Activated naive CD8-positive, alpha-beta T cell treated with anti-CD3 and anti-CD28 coated beads for 36 hours (primary cell): ENCODE measurements at places on chromosomes 6 and 20. TPM values are rescaled to one million over a fixed set of nuclear protein-coding genes. Genes with fewer than 3 reads are reported as not detected.

DNA sequence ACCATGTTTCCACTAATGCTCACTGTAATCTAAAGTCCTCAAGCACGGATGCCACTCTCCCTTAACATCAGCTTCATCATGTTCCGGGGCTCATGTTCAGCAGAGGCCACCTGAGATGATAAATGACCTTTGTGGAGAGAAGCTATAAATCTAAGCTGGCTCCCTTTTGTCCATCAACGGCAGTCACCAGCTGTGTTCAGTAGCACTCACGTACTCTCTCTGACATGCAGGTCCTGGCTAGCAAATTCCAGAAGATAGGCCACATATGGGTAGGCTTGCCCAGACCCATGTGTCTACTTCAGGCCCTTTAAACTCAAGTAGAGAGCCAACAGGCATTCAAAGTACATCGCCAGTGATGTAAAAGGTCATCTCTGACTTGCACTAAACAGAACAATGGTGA, 38.6 kb downstream of the MYLK4 start:
- no peak for DNase-seq

- no peak for DNase-seq
These were observed 104.4 kb downstream of the NCR2 start for GRCh38 chr6:41439524-41440418.

GRCh38 chr6:149318581-149319286, 1.2 kb downstream of the TAB2 start:
- DNase-seq: no peak

DNA sequence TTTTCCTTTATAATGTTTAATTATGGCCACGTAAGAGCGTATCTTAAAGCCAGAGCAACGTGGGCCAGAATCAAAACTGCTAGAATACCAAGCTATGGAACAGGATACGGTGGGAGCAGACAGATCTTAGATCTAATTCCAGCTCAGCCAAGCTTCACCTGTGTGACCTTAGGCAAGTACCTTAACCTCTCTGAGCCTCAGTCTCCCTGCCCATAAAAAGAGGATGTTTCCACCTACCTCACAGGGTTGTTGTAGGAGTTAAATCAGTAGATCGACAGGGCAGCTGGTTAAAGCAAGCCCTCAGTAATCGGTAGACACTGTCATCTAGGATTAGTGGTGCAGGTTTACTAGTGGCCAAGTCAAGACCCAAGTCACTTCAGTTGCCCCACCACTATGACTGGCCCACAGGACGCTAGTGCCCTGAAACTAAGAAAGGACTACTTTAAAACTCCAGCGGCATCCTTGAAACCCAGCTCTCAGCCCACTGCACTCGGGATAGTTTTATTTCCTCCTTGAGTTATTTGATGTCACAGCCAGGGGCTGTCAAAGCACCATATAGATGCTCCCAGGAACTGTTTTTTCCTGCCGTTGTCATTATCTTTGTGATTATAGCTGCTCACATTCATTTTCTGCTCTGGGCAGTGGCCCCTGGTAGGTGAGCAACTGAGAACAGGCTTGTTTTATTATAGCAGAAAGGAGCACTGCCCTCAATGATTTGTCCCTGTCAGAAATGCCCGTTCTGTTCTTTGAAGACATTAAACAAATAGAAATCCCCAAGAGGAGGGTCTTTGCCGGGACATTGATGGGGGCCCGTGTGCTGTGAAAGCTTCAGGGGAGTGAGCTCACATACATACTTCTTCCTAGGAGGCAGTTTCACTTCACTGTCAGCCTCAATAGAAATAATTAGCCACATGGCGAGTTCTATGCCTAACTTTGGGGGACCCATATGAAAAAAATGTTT, 63.1 kb downstream of the ISM1 start:
- DNase-seq: no peak

DNA sequence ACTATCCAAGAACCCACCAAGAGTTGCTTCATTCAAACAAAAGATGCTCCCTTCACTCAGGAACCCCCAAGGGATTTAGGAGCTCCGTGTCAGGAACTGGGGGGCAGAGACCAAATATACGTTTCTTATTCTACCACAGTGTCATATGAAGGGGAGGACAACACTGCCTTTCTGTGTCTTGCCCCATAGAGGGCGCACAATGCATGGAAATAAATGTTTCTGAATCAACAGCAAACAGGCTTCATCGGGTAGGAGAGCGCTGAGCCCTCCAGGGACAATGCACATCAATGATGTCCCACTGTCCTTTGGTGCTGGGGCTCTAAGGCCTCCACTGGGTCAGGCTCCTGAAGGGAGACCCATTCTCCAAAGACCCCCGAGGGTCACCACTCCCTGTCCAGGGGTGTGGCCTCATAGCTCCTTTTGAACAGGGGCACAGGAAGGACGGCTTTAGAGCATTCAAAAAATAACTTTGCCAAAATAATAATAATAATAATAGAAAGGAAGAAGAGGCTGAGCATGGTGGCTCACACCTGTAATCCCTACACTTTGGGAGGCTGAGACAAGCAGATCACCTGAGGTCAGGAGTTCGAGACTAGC, 31.1 kb downstream of the PLG start:
- no peak for DNase-seq

DNA sequence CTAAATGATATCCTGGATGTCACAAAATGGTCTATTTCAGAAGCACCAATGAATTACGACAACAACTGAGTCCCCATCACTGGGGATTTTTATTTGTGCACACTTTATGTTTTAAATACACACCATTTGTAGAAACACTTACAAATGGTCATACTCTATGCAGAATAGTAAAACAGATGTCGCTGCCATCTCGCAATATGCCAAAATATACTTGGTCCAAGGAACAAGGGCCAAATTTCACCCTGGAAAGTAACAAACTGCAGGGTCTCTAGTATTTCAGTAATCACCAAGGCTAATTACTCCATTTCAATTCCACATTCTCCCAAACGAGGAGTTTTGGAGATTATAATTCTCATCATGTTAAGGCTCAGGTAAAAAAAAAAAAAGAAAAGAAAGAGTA, 215.2 kb downstream of the LMBRD1 start:
- DNase-seq: no peak

IP6K3 gene
- total RNA-seq: not detected

DNA sequence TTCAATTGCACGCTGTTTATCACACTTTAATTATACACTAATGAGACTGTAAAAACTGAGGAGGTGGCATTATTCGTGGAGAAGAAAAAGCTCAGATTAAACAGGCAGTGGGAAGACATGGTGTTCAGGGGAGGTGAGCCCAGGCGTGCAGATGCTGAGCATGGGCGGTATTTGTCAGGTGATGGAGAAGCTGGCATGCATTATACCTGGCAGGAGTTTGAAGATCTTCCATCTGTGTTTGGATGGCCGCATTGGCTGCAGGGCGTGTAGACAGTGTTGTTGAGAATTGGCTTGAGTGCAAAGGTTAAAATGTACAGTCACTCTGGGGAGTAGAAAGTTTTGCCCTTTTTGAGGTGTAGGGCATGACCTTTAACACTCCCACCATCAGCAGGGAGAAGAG, 213.8 kb downstream of the ERMARD start:
- DNase-seq: no peak

GRCh38 chr6:87793315-87793714, 91.3 kb upstream of the AKIRIN2 start:
- DNase-seq: no peak

DNA sequence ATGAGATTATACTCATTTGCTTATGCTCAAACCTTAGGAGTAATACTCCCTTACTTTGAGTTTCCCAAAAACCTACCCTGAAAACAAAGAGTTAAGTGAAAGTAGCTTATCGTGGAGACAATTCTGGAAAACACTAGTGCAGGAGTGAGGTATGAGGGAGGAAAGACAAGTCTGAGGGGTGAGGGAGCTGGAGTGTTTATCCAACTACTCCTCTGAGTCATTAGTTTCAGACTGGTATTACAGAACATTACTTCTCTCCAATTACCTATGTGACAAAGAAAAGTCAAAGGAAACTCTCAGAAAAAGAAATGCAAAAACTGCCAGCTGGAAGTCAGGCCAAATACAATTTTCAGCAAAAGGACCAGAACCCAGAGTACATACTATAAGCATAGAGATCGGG, 171.1 kb upstream of the SPTLC3 start:
- DNase-seq: no peak

DNA sequence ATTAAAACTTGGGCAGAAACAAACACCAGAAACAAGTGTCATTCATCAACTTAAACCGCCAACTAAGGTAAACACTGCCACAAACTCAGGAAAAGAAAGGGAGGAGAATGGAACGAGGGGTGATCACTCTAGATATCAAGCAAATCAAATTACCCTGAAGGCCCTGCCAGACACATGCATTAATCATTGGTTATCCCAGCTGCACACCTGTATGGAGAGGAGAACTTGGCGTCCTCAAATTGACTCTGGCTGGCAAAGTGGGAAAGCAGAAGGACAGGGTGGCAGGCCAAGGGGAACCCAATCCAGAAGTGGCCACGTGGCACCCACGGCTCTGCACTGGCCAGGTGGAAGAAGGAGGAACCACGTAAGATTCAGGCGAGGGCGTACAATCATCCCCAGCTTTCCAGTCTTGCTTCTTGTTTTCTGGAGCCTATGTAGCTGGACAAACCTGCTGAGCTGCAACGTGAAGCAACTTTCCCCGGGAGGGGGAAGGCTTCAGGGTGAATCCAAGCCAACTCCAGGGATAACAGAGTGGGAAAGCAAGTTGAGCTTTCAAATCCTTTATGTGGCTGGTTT, 156.2 kb upstream of the JARID2 start:
- DNase-seq: no peak

DNA sequence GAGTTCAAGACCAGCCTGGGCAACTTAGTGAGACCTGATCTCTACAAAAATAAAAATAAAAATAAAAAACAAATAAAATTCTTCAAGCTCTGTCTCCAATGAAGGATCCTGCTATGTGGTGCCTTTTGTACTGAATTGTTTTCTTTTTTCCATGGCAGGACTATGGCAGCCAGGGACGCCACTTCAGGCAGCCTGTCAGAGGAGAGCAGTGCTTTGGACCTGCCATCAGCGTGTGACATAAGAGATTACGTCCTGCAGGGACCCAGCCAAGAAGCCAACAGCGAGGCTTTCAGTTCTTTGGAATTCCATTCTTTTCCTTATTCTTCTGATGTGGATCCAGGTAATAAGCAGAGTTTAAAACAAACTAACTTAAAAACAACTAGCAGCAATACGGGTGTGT, 22.5 kb downstream of the SHLD1 start:
- no peak for DNase-seq

DNA sequence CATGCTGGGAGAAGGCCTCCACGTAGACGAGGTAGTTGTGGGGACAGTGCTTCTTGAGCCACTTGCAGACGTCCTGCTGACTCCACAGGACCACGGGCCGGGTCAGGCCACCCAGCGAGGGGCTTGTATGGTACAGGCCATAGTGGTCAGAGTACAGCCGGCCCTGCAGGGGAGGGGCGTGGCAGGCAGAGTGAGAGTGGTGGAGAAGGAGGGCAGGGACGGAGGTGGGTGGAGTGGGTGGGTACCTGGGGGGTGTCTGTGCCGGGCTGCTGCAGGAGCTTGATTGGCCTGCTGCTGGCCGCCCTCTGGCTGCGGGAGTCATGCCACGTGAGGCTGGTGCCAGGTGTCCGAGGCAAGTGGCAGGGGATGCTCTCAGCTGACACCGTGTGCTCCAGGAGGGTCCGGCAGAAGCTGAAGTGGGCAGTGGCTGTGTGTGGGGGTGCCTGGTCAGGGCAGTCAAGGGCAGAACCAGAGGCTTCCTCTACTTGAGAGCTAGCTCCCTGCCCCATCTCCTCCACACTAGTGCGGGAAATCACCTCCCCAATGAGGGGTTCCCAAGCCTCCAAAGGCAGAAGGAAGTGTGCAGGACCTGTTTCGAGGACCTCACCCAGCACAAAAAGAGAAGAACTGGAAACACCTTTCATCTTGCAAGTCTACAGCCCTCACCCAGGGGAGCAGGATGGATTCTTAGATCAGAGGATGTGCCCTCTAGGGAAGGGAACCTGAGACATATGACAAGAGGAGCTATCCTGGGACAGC, 2.3 kb downstream of the SAMD10 start:
- no peak for DNase-seq

DNA sequence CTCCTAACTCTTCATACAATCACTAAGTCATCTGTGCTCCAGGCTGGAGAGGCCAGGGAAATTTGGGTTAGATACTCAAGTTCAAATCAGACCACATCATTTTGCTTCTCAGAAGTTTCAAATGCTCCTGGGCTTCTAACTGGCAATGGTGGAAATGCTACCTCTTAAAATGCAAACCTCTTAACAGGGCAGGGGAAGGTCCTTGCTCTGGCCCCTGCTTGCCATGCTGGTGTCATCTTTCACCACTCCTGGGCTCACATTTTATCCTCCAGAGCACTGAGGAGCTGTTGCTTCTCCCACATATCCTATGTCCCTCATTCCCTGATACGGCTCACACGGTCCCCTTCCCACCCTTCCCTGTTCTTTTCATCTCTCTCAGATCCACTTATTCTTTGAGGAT, 41.8 kb upstream of the NT5E start:
- DNase-seq: no peak

MAFB gene
- total RNA-seq: not detected

JPH2 gene
- total RNA-seq: 0.14 TPM

GRCh38 chr20:53939572-53940359, 130.6 kb downstream of the BCAS1 start:
- peak; percentile 70 for DNase-seq

MCM3 gene
- total RNA-seq: 326 TPM

KIFC1 gene
- 74.1 TPM for total RNA-seq

OR2H1 gene
- not detected for total RNA-seq

CGA gene
- total RNA-seq: not detected

GRCh38 chr6:147757291-147757690, 248.8 kb downstream of the SAMD5 start:
- no peak for DNase-seq

HSPA1B gene
- 24.3 TPM for total RNA-seq

- no peak for DNase-seq
These were observed 43.7 kb downstream of the JAG1 start for GRCh38 chr20:10629946-10630650.

DNA sequence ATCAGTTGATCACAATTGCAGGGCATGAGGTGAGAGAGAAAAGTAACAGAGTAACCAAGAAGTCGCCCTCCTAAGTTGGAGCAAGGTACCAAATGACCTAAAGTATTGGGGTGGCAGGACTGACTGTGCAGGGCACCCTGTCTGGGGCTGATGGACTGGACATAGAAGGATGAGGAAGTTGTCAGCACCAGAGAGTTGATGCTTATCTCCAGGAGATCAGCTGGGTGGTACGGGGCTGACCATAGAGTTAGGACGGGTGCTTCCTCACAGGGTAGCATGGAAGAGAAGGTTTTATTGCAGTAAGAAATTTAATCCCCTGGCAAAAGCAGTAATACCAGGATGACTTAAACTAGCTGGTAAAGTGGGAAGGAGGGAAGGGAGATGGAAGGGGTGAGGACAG, 66.7 kb downstream of the TMEM170B start:
- DNase-seq: no peak

CST5 gene
- total RNA-seq: not detected
